NCI-H1048 (cell line): ENCODE measurements at places on chromosomes 1 and 21.

DNA sequence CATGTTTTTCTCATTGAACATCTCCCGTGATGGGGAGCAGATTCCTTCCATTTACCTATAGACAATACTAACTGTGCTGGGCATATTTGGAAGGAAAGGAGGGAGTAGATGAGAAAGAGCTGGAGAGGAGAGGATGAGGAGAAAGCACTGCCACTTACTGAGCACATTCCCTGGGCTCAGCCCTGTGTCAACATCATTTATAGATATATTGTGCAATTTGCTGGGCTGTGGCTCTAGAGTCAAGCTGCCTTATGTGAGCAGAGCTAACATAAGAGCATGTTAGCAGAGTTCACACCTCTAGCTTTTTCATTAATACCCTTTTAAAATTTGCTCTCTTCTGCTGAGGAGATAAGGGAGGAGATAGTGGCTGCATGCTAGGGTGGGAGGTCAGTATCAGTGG lies 22.3 kb upstream of the CD53 start:
- DNase-seq = no peak

- DNase-seq = no peak
These were observed 18.7 kb upstream of the ADAR start for GRCh38 chr1:154626456-154627256.

DNA sequence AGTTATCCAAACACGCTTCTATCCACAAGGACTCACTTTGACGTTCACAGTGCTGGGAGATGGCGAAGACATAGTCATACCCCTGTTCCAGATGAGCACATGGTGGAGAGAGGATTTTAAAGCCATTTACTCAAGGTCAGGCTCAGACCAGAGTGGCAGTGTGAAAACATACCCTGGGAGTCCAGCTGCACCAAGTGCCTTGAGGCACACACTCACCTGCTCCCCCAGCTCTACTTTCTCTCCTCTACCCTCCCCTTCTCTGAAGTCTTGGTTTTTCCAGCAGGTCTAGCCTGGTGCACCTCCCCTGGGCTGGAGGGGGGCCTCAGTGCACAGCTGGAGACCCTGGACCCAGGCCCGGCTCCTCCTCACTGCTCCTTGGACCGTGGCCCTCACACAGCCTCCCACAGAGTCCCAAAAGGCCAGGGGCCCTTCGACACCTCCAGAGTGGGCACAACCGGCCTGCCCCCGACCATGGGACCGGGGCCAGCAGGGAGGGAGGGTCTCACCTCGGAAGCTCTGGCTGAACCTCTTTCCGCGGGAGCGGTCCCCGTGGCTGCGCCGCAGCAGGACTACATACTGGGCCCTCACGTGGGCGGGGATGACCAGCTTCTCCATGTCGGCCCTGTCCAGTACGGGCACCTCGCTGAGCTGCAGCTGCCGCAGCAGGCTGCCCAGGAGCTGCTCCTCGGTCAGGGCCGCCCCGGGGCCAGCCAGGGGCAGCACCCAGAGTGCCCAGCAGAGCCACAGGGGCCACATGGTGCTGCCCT lies 452 bp downstream of the LEFTY2 start:
- DNase-seq = no peak

GRCh38 chr1:41431490-41432350 lies 52.8 kb downstream of the EDN2 start:
- no peak for DNase-seq

DNA sequence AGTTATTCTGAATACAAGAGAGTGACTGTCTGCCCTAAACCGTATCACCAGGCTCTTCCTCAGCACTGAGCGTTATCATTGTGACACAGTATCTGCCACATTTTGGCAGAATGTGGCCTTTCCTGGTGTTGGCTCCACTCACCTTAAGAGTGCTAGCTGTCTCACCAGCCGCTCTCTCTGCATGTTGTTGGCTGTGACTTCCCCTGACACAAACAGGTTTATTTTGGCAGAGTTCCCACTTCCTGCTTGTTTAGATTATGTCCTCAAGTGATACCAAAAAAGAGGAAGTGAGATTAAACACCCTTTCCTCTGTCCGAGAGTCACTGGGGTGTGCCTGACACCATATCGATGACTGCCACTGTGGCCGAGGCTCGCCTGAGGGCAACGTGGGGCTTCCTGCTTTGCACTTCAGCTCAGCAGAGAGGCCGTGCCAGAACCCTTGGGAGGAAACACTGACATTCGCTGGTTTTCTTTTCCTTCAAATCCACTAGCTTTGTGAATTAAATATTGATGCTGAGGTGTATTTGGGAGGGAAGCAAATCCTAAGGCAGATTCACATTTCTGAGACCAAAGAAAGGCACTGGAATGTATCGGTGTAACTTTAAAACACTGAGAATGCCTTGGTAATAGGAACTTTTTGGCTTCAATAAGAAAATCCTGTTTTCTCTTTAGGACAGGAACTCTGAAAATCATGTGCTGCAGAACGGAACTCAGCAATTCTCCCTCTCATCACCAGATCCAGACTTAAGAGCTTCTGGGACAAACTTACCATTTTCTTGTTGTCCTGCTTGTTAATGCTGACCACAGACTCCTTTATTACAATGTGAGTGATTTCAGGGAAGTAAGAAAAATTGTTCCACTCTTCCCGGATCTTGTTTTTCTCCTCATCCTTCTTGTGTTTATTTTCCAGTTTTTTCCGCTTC lies 102.1 kb downstream of the JAK1 start:
- no peak for DNase-seq

- no peak for DNase-seq
These were observed 25.9 kb upstream of the DNAJC11 start for GRCh38 chr1:6727535-6727934.

GRCh38 chr1:7386226-7387052 lies 384.7 kb upstream of the VAMP3 start:
- DNase-seq = no peak

- DNase-seq = no peak
These were observed 101.6 kb downstream of the GABPA start for GRCh38 chr21:25836396-25836795.

DNA sequence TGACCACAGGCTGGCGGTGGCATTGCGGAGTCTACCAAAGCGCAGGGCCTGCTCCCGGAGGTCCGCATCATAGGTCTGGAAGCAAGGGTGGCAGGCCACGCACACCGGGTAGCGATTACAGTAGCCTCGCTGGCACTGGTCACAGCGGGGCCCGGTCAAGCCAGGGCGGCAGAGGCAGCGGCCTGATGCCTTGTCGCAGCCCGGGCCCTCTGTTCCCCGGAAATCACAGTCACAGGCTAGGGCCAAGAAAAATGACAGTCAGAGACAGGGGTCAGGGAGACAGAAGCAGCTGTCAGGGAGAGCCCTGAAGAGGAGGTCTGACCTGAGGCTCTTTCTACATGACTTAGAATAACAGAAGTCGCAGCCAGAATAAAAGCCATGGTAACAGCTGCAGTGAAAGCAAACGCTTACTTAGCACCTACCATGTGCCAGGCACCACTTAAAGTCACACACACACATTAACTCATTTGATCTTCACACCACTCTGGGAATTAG lies 26.4 kb downstream of the LAMB3 start:
- DNase-seq = no peak

- no peak for DNase-seq
These were observed 4.7 kb downstream of the AUNIP start for GRCh38 chr1:25854554-25854953.

- DNase-seq = peak; percentile 76
These were observed 228.2 kb downstream of the PBX1 start for GRCh38 chr1:164786980-164787833.

GRCh38 chr1:33366762-33367484 lies 46.0 kb upstream of the A3GALT2 start:
- DNase-seq = no peak

- no peak for DNase-seq
These were observed 6.4 kb upstream of the PCBP3 start for GRCh38 chr21:45636951-45637646.

DNA sequence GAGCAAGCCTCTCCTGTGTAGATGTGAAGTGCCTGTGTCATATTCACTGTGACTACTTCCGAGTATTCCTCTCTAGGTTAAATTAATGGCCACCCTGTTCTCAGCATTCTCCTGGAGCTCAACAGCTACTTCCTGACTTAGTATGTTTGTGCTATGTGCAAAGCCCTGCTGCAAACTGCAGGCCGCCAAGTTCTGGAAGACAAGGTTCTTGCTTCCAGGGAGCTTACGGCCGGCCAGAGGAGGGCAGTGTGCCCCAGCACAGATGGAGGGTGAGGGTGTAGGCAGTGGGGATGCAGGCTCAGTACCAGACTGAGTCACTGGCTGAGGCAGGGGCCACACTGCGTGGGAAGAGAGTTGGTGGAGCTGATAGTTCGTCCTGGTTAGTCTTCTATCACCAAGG lies 43.2 kb downstream of the ELK4 start:
- DNase-seq = no peak

GRCh38 chr1:108570128-108570527 lies 10.2 kb downstream of the EEIG2 start:
- no peak for DNase-seq

GRCh38 chr1:47590523-47591225 lies 152.8 kb downstream of the FOXD2 start:
- no peak for DNase-seq

GRCh38 chr1:37813529-37814145 lies 5.6 kb upstream of the YRDC start:
- DNase-seq = no peak

DNA sequence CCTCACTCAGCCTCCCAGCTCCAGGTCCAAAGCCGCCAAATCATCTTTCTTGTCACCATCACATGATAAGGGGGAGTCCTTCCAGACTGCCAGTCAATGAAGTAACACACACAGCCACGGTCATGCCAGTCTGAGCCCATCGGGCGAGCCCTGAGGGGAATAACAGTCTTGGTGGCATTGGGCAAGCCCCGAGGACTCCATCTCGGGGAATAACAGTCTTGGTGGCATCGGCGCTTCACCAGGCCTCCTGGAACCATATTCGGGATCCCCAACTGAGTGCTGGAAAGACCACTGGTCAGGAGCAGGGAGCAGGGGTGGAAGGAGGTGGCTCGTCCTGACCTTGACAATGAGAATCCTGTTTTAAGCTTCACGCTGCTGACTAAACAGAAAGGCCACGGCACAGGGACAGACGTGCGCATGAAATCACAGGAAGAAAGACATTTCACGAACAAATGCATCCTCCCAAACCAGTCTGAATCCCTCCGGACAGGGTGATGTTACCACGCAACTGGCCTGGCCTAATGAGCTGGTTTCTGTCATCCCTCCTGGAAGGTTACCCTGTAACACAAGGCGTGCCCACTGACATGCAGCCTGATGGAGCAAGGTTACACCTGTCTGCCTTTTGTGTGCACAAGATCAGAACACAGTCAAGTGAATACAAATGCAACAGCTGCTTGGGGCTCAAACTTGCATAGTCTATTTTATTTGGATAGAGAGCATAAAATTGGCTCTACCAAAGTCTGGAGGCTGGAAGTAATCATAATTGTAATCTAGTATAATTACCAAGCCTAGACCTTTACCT lies 517.4 kb downstream of the KIF26B start:
- DNase-seq = no peak

DNA sequence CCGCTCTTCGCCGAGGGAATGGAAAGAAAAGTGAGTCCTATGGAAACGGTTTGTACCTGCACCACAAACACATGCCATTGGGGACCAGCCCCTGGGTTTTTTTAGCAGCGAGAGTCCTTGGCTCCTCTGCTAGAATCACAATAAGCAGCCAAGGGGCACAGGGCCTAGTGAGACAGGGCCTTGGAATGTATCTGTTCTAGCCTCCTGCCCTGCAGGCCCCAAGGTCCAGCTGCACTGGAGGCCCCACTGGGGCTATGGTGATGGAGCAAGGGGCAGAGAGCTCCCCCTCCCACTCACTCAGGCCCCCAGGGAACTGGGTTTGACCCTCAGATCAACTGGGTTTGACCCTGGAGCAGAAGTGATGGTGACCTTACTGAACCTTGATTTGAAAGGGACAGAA lies 14.4 kb downstream of the SHISA4 start:
- no peak for DNase-seq

- DNase-seq = no peak
These were observed 54.8 kb downstream of the OSBPL9 start for GRCh38 chr1:51671527-51672325.

DNA sequence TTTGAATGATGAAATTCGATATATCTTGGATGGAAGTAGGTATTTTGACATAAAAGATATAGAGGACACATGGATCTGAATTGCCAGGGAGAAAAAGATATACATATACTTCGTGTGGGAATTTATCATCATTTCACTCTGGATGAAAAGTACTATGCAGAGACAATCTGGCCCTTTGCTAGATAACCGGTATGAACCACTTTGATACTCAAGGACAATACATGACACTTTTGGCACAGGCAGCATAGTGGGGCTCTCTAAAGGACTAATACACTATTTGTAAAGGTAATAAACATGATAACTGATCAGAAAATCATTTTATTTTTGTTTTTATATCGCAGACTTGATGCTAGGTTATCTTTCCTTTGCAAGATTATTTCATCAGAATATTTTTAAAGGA lies 24.2 kb downstream of the JAK1 start:
- DNase-seq = no peak

DNA sequence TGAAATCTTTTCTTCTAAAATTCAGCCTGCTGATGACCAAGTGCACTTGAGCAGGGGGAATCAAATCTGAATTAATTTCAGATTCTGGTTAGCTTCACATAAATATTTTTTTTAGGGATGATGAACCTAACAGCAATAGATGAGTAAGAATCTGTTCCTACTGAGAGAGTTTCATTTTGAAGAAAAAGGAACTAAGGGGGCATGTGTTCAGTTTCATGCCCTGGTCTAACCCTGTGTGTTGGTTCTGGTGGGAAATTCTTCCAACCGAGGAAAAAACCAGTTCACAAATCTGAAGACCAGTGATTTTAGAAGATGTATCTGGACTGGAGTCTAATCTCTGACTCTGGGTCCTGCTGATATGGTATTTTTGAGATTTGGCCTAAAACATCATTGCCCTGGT lies 13.7 kb downstream of the SELL start:
- DNase-seq = no peak

- DNase-seq = no peak
These were observed 25.0 kb downstream of the PLXNA2 start for GRCh38 chr1:208219098-208219658.

DNA sequence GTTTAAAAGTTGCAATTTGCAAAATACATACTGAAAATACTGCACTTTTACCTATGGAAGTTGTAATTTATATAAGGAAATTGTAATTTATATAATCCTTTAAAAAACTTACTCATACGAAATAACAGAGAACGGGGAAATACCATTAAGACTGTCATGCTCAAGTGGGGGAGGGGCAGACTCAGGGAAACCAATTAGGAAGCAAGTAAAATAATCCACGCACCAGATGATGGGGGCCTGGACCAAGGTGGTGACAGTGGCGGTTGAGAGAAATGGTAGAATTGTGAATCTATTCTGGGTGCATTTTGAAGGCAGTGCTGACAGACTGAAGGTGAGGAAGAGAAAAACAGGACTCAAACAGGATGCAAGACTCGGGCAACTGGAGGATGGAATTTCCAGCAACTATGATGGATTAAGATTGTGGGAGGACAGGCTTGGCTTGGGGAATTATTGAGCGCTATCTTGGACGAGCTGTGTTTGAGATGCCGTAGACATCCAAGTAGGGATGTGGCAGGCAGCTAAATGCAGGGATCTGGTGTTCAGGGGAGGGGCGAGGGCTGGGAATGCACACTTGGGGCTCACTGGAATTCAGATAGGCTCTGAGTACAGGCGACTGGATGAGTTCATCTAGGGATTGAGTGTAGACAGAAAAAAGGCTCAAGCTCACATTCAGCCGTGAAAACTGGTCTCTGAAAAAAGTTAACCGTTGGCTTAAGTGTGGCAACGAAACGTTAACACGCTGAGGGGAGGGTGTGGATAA lies 977 bp downstream of the LCA5L start:
- DNase-seq = no peak

GRCh38 chr1:51648180-51649109 lies 31.6 kb downstream of the OSBPL9 start:
- DNase-seq = no peak

- DNase-seq = no peak
These were observed 61.0 kb downstream of the BACH1 start for GRCh38 chr21:29359718-29360117.
